ENCODE measurements at places on chromosomes 5 and 9.

- DNase-seq, result no peak
Observed at GRCh38 chr9:105173826-105174225, 70.6 kb upstream of the SLC44A1 start.

DNA sequence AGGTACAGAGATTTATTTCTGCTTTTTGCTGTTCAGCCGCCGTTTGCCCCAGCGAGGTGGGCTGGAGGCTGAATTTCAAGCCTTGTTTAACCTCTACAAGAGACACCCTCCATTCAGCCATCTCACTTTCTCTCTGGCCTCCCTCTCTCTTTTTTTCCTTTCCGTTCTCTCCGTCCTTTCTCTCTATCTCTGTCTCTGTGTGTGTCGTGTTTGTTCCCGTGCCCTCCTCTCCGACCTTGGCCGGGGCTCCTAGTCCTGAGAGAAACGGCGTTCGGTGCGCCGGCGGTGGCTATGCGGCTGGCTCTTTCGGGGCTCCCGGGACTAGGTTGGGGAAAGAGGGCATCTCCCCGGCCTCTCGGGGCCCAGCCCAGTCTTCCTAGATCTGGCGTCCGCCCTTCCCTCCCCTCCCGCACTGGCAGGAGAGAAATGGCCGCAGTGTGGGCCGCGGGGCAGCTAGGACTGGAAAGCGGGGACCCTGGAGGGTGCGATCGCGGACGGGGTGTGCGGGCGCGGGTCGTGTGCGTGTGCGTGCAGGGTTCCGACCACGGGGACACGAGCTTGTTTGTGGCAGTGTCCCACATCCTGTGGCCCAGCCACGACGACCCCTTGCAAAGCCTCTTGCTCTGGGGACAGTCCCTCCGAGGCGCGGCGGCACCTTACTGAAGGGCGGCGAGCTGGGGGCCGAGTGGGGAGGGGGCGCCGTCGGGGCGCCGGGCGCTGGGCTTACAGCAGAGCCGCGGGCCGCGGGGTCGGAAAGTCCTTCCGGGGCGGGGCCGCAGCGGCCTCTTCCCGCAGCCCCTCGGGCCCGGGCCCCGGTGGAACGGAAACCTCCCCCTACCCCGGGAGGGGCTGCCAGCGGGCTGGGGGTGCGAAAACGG is 5.7 kb downstream of the LHX2 start:
- no peak for DNase-seq

- no peak for DNase-seq
Observed at GRCh38 chr5:18393565-18394442, 759.5 kb downstream of the TAF11L14 start.

DNA sequence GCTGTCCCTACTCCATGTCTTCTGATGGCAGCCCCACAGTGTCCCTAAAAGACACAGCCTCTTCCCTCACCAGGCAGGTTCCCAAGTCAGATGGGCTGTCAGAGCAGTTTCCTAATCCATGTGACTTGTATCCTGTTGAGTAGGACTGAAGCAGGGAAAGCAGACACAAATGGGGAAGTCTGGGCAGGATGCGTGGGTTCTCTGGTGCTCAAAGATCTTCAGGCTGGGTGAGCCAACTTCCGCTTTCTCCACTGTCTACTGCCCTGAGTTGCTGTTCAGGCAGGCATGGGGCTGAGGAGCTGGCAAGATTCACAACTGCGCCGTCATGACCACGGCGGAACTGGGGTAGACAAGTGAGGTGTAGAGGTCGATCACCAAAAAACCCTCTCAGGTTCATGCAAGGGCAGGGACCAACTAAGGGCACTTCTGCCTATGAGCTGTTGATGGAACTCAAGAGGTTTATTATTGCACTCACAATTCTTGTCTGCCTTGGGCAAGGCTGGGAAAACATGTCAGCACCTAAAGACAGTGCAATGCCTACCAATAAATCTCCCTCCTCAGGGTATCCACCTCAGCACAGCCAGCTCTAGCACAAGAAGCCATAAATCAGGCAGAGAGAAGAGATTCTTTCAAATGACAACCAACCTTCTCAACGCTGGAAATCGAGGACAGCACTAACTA is 83.4 kb downstream of the RAPGEF1 start:
- DNase-seq, result no peak

- no peak for DNase-seq
Observed at GRCh38 chr5:137715456-137715855, 20.4 kb downstream of the KLHL3 start.

- DNase-seq, result no peak
Observed at GRCh38 chr5:154482528-154483449, 4.8 kb upstream of the HAND1 start.

DNA sequence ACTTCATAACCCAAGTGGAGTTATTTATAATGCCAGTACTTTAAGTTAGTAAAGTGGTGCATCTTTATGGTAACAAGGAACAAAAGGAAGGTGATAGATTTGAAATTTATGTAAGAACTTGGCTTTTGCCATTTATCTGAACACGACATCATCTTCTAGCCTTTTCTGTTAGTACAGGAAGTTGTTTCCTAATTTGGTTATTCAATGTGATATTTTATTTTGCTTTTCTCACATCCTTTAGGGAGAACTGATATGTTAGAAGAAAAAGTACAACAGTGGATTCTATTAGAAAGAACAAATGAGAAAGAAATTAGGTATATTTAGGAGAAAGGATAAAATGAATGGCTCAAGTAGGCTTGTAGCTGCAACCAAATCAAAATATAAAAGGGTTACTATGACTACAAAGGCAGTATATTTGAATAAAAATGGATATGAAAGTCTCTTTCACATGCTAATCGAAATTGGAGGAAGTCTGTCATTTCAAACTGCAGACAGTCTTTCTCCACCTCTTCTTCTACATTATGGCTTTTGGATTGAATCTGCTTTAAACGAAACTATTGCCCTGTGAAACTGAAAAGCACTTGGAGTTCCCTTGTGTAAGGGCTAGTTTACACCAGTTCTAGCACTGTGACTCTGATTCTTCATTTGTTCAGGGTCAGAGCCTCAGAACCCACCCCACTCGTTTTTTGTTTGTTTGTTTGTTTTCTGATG is 18.5 kb upstream of the SLC24A2 start:
- no peak for DNase-seq

DNA sequence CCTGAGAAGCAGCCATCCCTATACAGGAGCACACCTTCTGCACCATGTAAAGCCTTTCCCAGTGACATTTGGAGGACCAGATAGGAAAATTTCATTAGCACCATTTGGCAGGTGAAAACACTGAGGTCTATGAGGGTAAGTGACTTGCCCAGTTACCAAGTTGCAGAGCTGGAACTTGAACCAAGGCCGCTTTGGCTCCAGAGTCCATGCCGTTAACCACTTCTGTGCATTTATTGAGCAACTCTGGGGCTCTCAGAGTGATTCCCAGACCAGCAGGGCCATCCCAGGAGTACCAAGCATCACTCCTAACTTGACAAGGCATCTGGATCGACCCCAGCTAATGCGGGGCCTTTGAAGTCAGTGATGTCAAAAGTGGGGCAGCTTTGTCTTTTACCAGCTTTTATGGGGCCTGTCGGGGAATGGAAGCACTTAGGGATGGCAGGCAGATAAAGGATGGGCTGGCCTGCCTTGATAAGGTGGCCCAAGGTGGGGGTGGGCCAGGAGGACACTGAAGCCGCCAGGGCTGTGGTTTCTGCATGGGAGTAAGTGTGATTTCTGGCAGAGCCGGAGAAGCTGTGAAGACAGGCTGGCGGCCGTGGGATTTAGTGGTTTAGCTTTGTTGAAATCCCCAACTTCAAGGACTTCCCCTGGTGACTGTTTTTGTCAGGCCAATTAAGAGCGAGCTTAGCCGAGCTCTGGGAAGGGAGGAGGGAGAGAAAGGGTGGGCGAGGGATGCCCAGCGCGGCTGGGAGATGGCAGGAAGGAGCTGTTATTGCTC is 127.3 kb downstream of the MACROH2A1 start:
- DNase-seq, result no peak

DNA sequence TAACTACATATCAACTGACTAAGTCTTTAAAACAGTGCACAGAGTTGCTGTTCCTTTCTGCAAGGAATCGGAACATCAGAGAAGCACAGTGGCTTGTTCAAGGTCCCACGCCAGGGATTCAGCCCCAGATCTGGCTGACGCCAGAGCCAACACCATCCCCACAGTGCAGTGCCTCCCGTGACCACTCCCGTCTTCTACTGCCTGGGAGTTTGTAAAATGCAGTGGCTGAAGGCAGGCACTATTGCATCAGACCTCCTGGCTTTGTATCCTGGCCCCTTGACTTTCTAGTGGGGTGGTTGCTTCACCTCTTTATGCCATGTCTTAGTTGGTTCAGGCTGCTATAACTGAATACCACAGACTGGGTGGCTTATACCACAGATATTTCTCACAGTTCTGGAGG is 131.0 kb downstream of the NSG2 start:
- no peak for DNase-seq

DNA sequence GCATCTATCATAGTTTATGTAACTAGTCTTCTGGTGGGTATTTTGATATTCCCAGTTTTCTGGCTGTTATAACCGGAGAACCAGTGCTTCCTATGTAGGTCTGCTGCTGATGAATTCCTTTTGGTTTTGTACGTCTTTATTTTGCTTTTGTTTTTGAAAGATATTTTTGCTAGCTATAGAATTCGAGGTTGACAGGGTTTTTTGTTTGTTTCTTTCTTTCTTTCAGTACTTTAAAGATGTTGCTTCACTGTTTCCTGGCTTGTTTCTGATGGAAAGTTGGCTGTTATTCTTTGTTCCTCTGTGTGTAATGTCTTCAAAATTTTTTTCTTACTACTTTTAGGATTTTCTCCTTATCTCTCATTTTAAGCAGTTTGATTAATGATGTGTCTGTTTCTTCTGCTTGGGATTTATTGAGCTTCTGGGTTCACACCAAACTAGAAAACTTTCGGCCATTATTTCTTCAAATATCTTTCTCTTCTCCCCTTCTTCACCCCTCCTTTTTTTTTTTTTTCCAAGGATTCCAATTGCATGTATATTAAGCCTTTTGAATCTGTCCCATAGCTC is 27.5 kb downstream of the ZNF618 start:
- no peak for DNase-seq

GRCh38 chr5:395921-396530 is 47.0 kb upstream of the EXOC3 start:
- DNase-seq, result no peak

- DNase-seq, result no peak
Observed at GRCh38 chr5:103587185-103587748, 24.7 kb upstream of the NUDT12 start.

GRCh38 chr9:112265391-112265790 is 68.0 kb downstream of the PTBP3 start:
- DNase-seq, result no peak

DNA sequence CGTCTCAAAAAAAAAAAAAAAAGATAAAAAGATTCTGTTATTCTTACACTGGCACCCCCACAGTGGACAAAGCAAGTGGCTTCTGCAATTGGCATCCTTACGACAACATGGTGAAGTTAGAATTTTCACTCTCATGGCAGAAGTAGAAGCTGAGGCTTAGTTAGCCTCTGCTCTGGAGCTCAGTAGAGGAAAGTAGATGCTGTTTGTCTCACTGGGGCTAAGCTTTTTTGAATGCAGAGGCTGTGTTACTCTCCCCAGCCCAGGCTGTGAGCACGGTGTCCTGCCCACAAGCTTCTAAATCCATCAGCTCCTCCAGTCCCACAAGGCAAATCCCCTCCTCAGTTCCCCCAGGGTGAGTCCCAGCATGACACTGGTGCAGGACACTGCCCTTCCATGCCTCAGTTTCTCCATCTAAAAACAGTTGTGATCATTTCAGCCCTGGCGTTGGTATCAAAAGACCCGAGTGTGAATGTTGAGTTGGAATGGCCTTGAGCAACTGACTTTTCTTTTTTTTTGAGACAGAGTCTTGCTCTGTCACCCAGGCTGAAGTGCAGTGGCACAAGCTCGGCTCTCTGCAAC is 22.6 kb upstream of the PHF19 start:
- DNase-seq, result no peak

DNA sequence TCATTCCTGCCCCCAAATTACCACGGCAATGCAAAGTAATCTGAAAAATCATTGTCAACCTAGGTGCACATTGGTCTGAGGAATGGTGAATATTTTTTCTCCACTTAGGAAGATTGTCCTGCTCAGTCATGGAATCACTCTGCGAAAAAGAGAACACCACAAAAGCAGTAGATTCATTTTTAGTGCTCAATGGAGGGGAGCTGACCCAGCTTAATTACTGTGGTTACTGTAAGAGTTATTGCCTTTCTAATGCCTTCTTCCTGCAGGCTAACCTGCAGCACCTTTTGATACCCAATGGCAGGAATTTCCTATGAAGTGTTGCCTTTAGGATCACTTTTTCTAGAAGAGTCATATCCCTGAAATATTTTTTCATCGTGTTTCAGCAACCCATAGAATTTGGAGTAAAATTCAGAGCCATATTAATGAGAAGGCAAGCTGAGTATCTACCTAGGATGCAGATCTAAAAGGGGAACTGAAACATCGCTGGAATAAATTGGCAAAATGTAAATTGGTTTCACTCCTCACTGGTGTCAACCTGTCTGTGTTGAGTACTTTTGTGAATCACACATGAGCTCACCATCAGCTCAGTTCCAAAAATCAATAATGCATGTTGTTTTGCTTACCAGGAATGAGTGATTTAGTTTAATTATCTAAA is 464.5 kb downstream of the CSNK1G3 start:
- no peak for DNase-seq

GRCh38 chr9:110257956-110258355 is 1.6 kb upstream of the TXN start:
- no peak for DNase-seq

DNA sequence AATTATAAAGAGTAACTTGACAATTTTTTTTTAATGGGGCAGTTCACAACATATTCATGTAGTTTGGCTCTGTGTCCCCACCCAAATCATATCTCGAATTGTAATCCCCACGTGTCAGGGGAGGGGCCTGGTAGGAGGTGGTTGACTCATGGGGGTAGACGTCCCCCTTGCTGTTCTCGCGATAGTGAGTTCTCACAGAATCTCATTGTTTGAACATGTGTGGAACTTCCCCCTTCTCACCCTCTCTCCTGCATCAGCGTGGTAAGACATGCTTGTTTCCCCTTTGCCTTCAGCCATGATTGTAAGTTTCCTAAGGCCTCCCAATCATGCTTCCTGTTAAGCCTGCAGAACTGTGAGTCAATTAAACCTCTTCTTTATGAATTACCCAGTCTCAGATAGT is 40.7 kb downstream of the FBXW11 start:
- no peak for DNase-seq

GRCh38 chr5:150758203-150758530 is 650 bp downstream of the DCTN4 start:
- no peak for DNase-seq

- DNase-seq, result no peak
Observed at GRCh38 chr5:52956915-52957747, 32.0 kb upstream of the ITGA2 start.

DNA sequence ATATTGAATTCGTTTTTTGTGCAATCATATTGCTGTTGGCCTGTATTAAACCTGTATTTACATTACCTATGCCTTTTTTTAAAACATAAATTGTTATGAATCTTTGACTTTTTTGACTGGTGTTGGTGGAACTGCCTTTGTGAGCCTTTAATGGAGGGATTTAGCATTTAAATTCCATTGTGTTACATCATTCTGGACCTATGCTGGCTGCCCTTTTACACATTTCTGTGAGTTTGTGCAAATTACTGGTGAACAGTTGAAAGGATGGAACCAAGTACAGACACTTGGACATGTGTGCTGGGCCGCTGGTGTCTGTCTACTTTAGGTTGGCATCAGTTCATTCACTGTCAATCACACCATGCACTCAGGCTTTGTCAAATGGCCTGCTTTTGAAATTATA is 3.4 kb downstream of the SNX18 start:
- no peak for DNase-seq
